ENCODE measurements at places on chromosomes 12 and 14.

DNA sequence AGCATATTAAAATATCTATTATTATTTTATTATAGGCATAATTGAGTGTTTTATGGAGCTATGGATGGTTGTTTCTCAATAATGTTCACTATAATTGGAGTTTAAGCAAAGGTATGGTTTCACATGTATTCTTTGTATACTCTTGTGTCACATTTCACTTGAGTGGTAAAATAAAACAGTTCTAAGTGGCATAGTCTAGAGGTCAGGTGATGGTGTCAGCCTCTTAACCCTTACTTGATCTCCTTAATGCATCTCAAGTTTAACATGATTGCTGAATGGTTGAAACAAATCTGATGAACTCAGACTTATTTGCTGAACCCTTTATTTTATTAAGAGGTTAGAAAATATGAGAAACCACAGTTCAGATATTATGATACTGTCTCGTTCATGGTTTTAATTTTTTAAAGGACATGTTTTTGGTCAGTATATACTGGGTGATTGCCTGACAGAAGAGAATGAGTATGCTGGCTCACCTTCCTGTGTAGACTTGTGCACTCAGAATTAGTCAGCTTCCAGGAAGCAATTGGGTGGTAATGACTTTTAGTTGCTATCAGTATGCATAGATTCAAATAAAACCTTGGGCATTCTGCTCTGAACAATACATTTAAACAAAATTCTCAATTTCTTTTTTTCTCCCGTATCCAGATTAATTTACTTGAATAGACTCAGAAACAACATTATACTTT is 464.6 kb downstream of the PCNX1 start:
- peak; percentile 47 for DNase-seq

DNA sequence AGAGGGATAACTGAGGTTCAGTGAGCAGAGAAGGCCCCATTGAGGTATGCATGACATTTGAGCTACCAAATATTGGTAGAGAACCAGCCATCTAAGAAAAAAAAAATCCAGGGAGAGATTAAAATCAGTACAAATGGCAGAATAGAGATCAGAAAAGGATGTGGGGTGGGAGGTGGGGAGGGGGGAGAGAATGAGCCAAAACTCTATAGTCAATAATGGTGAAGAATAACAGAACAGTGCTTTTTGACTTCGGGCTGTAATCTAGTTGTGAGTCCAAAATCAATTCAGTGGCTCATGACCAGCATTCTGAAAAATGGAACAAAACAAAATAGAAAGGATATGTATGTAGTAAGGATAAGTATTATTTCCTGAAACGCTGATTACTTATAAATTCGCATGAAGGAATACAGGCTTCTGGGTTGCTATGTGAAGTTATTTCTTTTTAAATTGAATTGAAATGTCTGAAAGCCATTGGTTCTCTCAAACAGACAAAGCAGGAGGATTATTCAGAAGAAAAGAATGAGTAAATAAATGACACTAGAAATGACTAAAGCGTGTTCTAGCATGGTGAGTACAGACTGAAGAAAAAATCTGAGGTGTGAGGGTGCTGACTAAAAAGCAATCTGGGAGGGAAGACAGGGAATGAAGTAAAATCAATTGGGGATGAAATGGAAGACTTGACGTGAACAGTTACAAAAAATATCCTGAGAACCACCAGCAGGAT is 72.4 kb downstream of the ATP2B1 start:
- DNase-seq = no peak

DNA sequence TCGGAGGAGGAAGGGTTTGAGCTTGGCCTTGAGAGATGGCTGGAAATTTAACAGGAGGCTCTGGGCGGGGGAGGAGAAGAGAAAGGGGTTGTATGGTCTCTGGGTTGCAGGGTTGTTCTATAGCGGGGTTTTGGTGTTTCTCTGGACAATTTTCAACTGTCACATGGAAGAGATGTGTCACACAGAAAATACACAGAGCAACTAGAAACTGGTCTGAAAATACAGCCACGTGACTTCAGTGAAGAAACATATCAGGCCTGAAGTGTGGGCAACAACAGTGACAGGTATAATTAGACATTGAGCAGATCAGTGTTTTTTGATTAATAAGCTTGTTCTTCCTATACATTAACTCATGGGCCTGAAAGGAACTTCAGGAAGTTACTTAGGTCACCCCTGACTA is 205.3 kb upstream of the HMGA2 start:
- DNase-seq = no peak

- DNase-seq = no peak
Measured at GRCh38 chr12:128729628-128730121, 94.1 kb downstream of the SLC15A4 start.

- DNase-seq = no peak
Measured at GRCh38 chr14:26499546-26499945, 98.3 kb downstream of the NOVA1 start.

- DNase-seq = no peak
Measured at GRCh38 chr14:35366521-35366976, 38.0 kb downstream of the NFKBIA start.

GRCh38 chr12:56163533-56164344 is 5.6 kb downstream of the MYL6 start:
- DNase-seq = no peak

GRCh38 chr12:88895634-88896033 is 315.4 kb upstream of the KITLG start:
- no peak for DNase-seq

DNA sequence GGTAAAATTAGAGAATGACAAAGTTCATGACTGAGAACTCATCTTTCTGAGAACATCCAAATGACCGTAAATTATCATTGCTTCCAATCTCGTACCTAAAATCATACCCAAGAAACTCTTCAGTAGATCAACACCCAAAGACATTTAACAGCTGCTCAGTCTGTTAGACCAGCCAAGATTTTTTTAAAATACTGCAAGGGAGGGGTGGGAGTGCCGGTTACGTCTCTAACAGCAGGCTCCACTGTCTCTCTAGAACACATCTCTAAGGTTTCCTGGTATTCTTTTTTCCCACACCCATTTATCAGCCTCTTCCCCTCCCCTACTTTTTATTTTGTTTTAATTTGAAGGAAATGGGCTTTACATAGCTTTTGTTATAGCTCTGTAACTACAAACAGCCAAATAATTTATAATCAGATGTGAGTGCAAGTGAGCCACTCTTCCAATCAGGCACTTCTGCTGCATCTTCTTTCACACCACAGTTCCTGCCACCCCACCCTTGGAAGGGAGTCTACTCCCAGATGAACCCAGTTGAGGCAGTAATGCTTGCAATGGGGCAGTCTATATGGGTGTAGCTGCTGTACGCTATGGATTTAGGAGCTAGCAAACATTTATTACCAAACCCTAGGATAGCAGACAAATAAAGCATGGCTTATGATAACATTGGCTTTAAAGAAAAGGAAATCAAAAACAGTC is 21.9 kb downstream of the PTPRB start:
- no peak for DNase-seq

- no peak for DNase-seq
Measured at GRCh38 chr14:75442642-75443041, 14.8 kb downstream of the JDP2 start.

DNA sequence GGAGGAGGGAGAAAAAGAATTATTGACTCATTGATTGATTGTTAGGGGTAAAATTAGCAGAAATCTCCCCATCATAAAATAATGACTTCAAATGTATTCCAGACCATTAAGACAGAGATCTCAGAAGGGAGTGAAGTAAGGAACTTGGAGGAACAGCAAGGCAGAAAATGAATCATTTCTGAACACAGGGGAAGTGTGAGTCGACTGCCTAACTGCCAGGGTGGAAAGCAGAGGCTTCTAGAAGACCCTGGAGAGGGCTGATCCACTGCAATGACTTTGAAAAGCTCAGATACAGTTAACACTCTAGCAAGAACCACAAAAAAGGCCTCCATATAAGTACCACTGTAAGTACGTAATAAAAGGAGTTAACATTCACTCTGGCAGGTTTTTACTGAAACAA is 9.7 kb downstream of the GLTP start:
- no peak for DNase-seq

DNA sequence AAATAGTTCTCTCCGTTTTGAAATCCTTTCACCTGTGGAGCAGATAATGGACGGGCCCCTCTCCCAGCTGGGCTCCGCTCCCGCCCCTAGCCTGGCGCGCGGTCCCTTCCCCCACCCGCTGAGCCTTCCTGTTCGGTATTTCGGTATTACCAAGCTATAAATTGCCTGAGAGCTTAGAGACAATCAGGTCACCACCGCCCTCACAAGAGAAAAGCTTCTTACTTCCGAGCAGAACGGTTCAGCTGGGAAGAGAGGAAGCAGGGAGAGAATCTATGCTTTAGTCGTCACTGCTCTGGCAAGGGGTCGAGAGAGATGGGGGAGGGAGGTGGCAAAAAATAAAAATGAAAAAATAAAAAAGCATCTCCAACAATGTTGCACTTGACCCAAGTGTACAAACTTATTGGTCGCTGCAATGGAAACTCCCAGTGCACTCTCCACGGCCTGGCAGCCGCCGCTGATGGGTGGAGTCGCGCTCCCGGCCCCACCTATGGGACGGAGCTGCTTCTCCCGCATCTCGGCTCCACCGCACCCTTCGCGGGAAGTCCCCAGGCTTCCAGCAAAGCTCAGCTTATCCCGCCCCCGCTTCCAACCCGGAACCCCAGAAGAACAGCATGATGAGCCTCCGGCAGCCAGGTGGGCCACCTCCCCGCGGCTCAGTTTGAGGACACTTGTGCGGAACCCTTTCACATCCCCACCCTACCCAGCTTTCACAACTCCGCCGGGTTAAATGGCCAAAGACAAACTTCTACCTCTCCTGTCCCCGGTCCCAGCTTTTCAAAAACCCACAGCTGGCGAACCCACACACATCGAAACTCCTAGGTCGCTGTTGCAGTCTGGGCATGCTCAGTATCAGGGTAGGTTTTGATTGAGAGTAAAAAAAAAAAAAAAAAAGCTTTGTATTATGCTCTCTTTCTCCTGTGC is 832 bp upstream of the SYT1 start:
- DNase-seq = peak; percentile 17

GRCh38 chr14:41916313-41916712 is 309.6 kb downstream of the LRFN5 start:
- no peak for DNase-seq

GRCh38 chr12:59040656-59041055 is 120.4 kb upstream of the LRIG3 start:
- DNase-seq = no peak

DNA sequence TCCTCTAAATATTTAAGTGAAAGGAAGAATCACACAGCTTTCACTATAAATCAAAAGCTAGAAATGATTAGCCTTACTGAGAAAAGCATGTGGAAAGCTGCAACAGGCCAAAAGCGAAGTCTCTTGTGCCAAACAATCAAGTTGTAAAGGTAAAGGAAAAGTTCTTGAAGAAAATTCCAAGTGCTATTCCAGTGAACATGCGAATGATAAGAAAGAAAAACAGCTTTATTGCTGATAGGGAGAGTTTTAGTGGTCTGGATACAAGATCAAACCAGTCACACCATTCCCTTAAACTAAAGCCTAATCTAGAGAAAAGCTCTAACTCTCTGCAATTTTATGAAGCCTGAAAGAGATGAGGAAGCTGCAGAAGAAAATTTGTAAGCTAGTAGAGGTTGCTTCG is 190.9 kb downstream of the BTG1 start:
- no peak for DNase-seq

- no peak for DNase-seq
Measured at GRCh38 chr12:43832463-43833168, 3.3 kb upstream of the TMEM117 start.

- DNase-seq = peak; percentile 45
Measured at GRCh38 chr12:120399531-120399930, 30.6 kb upstream of the MSI1 start.

DNA sequence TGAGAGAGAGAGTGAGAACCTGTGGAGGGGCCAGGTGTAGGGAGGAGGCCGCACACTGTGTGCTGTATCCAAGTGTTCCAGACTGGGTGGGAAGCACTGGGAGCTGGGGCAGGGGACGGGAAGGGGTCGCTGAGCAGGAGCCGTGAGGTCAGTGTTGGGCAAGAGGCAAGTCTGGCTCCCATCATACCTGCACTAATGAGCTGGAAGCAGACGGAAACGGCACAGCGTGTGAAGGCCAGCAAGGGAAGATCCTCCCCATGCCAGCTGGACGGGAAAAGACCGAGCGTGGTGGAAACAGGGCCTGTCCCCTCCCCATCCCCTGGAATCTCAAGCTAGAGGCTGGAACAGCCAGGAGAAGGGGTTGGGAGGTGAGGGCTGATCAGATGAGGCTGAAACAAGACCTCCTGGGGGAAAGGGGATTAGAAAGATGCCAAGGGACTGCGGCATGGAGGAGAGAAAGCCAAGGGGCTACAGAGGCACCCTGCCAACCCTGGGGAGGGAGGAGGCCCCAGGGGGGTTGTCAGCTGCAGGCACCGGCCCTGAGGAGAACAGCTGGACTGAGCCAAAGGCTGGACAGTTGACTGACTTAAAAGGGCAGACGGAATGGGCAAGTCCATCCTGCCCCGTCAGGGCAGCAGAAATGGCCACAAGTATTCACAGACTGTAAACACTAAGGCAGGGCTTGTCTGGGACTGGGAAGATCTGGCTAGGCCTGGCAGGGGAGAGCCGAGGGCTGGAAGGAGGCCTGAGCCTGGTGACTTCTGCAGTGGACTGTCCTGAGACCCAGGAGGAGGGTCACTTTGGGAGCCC is 19.0 kb upstream of the LTBP2 start:
- DNase-seq = no peak

DNA sequence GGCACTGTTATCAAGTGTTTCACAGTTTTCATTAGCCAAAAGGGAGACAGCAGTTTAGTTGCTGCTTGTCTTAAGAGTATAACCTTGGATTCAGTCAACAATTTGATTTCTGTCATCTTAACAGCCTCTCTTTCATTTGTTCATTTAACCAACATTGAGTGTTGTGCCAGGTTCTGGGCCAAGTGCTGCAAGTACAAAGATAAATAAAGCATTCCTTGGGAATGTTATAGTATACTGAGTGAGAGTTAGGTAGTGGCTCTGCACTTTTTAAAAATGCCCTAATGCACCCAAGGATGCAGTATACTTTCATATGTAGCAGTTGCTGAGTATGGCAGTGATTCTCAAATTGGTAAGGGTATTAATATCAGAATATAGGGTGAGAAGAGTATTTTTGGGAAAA is 15.4 kb downstream of the APAF1 start:
- no peak for DNase-seq

- DNase-seq = no peak
Measured at GRCh38 chr12:501722-502447, 42.1 kb downstream of the B4GALNT3 start.

Measured in GM20000 (cell line).